ENCODE measurements at places on chromosomes 6 and 20. TPM values are rescaled to one million over a fixed set of nuclear protein-coding genes. Genes with fewer than 3 reads are reported as not detected.

KCNK16 gene
- not detected for total RNA-seq

WFDC2 gene
- not detected for total RNA-seq

BPIFA1 gene
- total RNA-seq: not detected

BIRC7 gene
- total RNA-seq: not detected

SPATS1 gene
- total RNA-seq: not detected

MYL9 gene
- 0.60 TPM for total RNA-seq

HLA-DMB gene
- under 0.01 TPM for total RNA-seq

TTLL9 gene
- under 0.01 TPM for total RNA-seq

HRH3 gene
- total RNA-seq: not detected

MATN4 gene
- not detected for total RNA-seq

FNDC11 gene
- 2.6 TPM for total RNA-seq

DNA sequence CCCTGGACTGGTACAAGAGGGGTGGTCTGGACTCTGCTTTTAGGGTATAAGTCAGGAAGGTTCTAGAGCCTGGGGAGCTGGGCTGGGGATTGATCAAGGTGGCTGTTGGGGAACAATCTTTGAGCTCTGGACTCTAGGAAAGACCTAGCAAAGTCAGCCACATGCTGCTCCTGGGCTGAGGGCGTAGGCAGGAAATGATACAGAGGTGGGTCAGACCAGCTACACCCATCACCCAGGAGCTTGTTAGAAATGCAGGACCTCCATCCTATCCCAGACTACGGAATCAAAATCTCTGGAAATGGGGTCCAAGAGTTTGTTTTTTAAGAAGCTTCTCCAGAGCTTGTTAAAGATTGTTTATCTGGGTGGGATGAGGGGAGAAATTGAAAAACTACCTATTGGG lies 9.4 kb downstream of the ADTRP start:
- DNase-seq: no peak

GRCh38 chr20:24640276-24640675 lies 170.8 kb downstream of the SYNDIG1 start:
- DNase-seq: no peak

- no peak for DNase-seq
Measured at GRCh38 chr6:113595911-113596376, 261.2 kb upstream of the MARCKS start.

GRCh38 chr6:69818223-69818930 lies 21.6 kb upstream of the LMBRD1 start:
- DNase-seq: no peak

- DNase-seq: no peak
Measured at GRCh38 chr6:139457476-139457875, 83.0 kb upstream of the CITED2 start.

- DNase-seq: no peak
Measured at GRCh38 chr6:158376631-158377081, 64.4 kb downstream of the TULP4 start.

DNA sequence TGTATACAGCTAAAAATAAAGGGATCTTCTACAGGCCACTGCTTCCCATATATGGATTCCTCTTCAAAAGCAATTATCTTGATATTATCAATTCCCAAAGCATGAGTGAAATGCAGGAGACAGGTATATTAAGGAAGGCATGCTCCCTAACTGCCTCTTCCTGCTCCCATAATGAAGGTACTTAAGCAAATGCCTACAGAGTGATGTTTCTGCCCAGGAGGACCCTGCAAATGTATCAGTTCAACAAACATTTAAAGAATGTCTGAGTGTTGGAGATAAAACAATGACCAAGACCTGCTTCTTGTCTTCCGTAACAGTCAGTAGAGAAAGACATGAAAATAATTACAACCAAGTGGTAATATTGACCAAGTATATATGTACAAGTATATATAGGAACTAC lies 4.2 kb downstream of the UBE2J1 start:
- DNase-seq: no peak

GRCh38 chr6:21885532-21886114 lies 292.1 kb downstream of the SOX4 start:
- peak; percentile 82 for DNase-seq

GRCh38 chr6:8073758-8074157 lies 9.6 kb upstream of the BLOC1S5 start:
- DNase-seq: no peak

- no peak for DNase-seq
Measured at GRCh38 chr20:48875914-48876240, 45.6 kb upstream of the ARFGEF2 start.

DNA sequence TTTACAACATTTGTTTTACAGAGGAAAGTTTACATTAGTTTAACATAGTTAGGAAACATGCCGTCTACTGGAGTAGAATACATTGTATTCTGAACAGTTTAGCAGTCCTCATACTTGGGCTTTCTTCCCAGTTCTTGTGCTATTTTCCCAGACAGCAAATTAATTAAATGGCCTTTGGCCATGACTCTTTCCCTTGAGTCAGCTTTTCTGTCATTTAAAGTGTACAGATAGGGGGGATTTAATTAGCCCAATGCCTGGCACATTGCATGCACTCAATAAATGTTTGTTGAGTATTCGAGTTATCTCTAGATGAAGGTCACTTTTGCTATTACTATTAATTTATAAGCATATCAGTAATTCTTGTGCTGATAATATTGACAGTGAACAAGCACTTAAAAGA lies 1.6 kb downstream of the TMEM244 start:
- DNase-seq: no peak

DNA sequence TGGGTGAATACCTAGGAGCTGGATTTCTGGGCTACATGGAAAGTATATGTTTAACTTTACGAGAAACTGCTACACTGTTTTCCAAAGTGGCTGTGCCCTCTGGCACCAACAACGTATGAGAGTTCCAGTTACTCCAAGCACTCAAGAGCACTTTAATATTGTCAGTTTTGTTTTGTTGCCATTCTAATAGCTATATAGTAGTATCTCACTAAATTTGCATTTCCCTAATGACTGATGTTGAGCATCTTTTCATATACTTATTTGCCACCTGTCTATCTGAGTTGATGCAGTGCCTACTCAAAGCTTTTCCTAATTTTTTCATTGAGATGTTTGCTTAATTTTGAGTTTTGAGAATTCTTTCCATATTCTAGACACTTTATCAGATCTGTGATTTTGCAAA lies 76.7 kb downstream of the IYD start:
- DNase-seq: no peak

- DNase-seq: no peak
Measured at GRCh38 chr6:112065426-112065986, 11.6 kb downstream of the CCN6 start.

DNA sequence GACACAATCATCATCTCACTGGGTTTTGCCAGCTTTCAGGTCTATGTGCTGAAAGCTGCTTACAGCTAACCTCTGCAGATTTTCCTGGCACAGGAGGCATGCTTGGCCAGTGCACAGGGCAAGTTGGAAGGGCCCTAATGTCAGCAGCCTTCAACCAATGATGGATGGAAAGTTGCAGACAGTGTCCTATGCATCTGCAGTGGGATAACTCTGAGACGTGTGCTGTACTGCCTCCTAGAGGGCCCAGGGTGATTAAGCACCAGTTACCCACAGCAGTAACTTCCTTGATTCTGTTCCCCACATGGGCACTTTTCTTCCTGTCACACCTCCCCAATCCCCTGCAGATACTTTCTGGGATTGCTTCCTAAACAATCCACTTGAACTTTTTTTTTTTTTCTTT lies 38.6 kb downstream of the OVOL2 start:
- peak; percentile 29 for DNase-seq

DNA sequence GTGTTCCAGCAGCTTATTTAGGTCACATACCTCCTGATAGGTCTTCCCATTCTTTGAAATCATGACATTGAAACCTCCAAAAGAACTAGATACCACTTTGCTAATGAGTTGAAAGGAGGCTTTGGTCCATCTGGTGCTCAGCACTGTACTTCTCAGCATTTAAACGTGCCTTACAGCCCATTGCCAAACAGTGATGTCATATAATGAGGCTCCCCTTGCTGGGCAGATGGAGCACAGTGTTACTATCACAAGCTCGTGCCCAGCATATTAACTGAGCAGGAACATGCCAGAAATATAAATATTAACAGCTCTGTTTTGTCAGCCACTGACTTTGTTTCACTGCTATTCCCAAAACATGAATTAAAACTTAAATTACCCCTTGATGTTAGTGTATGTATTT lies 25.5 kb upstream of the MAPK13 start:
- no peak for DNase-seq

DNA sequence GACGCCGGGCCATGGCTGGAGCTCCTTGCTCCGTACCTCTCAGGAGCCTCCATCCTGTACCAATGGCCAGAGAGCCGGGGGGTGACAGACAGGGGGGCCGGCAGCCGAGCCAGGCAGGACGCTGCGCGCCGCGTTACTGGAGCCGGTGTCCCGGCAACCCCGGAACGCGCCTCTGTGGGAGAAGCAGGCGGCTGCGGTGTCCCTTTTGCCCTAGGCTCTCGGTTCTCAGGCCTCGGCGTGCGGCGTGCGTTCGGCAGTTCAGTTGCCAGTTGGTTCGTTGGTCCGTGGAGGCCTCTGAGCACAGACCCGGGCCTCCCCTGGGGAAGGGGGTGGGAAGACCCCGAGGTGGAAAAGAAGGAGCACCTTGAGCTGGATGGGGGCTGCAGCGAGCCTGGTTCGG lies at the start of gene SPATS1:
Gene SPATS1, plus strand, starts transcription at position 162 of the 400 bp plus-strand sequence. CDS start 446 bp downstream, outside the sequence.
- no peak for DNase-seq

DNA sequence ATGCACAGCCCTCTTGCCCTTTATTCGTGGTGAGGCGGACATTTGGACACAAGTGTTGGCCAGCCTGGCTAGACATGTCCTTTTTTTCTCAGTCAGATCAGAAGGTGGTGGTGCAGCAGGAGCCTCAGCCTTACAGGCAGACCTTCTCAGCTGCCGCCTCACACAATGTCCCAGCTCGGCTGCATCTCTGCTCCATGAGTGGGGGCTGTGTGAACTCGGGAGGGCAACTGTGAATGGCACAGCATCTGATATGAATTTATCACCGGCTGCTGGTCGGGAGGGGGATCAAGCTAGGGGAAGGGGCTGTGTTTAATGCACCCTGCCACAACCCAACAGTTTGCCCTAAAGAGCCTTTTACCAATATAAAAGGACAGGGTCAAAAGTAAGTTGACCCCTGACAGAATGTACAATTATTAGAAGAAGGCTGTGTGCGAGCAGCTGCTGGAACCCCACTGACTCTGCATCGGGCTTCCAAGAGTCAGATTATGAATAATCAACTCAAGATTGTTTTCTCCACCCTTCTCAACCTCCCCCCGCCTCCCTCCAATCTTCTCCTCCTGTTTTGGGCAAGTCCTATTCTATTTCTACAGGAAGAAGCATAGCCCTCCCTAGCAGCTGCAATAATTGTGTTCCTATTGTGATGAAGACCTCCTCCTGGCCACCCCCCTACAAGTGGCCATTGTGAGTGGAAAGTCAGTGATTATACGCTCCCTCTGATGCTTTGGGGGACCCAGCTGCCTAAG lies 245.2 kb downstream of the PKHD1 start:
- no peak for DNase-seq

DNA sequence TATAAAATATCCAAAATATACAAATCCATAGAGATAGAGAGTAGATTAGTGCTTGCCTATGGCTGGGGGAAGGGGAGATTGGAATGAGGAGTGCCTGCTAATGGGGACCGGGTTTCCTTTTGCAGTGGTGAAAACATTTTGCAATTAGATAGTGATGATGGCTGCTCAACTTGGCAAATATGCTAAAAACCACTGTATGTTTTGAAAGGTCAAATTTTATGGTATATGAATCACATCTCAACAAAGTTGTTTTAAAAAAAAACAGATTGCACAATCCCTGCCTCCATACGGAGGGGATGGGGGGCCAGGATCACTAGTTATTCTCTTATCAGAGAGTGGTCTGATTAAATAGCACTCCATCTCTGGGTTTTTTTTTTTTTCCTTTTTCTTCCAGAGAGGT lies 76.9 kb upstream of the RIPOR2 start:
- DNase-seq: peak; percentile 56

DNA sequence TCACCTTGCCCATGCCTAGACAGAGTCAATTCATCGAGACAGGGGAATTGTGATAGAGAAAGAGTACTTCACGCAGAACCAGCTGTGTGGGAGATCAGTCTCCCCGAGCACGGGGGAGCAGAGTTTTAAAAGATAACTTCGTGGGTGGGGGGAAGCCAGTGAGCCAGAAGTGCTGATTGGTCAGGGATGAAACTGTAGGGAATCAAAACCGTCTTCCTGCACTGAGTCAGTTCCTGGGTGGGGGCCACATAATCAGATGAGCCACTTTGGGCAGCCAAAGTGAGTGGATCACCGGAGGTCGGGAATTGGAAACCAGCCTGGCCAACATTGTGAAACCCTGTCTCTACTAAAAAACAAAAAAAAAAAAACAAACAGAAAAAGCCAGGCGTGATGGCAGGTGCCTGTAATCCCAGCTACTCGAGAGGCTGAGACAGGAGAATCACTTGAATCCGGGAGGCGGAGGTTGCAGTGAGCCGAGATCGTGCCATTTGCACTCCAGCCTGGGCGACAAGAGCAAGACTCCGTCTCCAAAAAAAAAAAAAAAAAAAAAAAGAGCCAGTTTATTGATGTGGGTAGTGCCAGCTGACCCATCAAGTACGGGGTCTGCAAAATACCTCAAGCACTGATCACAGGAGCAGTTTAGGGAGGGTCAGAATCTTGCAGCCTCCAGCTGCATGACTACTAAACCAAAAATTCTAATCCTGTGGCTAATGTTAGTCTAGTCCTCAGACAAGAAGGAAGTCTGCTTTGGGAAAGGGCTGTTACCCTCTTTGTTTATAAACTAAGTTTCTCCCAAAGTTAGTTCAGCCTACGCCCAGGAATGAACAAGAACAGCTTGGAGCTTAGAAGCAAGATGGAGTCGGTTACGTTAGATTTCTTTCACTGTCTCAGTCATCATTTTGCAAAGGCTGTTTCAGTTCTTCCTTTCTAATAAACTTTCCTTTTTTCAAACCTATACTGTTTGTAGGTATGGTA lies 3.9 kb upstream of the TRIM39 start:
- DNase-seq: no peak

GRCh38 chr6:148835920-148836441 lies 89.2 kb downstream of the UST start:
- no peak for DNase-seq

- DNase-seq: no peak
Measured at GRCh38 chr20:61332016-61332975, 80.2 kb downstream of the CDH4 start.

GRCh38 chr6:79949233-79949632 lies 1.9 kb upstream of the ELOVL4 start:
- peak; percentile 83 for DNase-seq

DNA sequence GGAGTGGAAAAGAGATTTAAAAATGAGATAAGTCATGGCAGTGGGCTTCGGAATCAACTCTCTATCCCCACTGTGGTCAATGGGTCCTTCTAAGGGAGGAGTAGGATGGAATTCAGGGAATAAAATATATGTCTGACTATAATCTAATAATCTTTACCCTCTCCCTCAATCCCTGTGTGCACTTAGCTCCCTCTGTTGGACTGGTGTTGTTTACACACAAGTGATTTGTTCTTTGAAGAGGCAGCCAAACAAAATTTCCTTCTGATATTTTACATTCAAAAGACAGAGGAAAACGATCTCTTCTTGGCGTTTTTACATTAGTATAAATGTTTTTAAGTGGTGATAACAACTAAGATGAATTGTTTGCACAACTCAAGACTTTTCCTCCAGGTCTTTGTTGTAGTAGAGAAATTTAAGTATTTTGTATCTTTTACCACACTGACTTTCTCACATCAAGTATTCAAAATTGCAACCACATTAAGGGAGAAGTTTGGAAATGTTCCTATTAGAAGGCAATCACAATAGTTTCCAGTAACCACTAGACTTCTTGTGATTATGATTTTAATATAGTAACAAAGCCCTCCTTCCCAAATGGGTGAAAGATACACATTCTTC lies 317.8 kb downstream of the CENPW start:
- DNase-seq: peak; percentile 40

GRCh38 chr6:2072453-2072852 lies 173.0 kb downstream of the GMDS start:
- no peak for DNase-seq

- DNase-seq: no peak
Measured at GRCh38 chr6:136073216-136073615, 176.9 kb downstream of the MTFR2 start.
